ENCODE measurements at places on chromosomes 6 and 20. TPM values are rescaled to one million over a fixed set of nuclear protein-coding genes. Genes with fewer than 3 reads are reported as not detected.

GRCh38 chr20:36720510-36720909, 25.4 kb downstream of the NDRG3 start:
- DNase-seq, result no peak

GRCh38 chr6:6631534-6632276, 43.2 kb downstream of the LY86 start:
- DNase-seq, result no peak

- DNase-seq, result no peak
Observed at GRCh38 chr6:9404351-9405146, 969.2 kb upstream of the SLC35B3 start.

DNA sequence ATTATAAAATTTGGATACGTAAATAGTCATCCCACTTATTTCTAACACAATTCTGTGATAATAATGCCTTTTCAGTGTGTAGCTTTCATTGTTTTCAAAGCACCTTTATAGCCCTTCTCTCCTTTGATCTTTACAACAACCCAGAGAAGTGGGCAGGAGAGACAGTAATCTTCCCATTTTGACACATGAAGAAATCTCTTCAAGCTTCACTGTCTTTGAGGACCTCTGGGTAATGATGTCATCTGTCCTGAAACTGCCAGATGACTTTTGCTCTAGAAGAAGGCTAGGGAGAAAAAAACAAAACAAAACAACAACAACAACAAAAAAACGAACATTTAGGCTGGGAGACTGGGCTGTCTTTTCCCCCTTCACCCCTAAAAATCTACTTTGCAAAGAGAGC, 203.0 kb downstream of the KCNQ5 start:
- no peak for DNase-seq

GRCh38 chr6:7155871-7156579, 48.3 kb downstream of the RREB1 start:
- no peak for DNase-seq

Gene BNIP5
- total RNA-seq, result not detected

Gene MYB
- total RNA-seq, result 17.4 TPM

Gene MGME1
- total RNA-seq, result 19.2 TPM

Gene EFCAB8
- 1.2 TPM for total RNA-seq
